Colonic mucosa (tissue), 4 donors: ENCODE measurements at places on chromosomes 3 and 15. TPM values are rescaled to one million over a fixed set of nuclear protein-coding genes. Genes with fewer than 3 reads are reported as not detected.

LMAN1L gene
- total RNA-seq = not detected

HGD gene
- total RNA-seq = 37.6 TPM

TMEM212 gene
- not detected for total RNA-seq

AMIGO3 gene
- total RNA-seq = not detected

ATP13A4 gene
- total RNA-seq = 11.0 TPM

SAMD7 gene
- total RNA-seq = not detected

LINGO1 gene
- 1.1 TPM for total RNA-seq

MTFMT gene
- total RNA-seq = 22.1 TPM

ZIC1 gene
- not detected for total RNA-seq

KNG1 gene
- total RNA-seq = 1.0 TPM

IQCF5 gene
- not detected for total RNA-seq

EIF3J gene
- total RNA-seq = 64.5 TPM

CILP gene
- 8.7 TPM for total RNA-seq

CTXN2 gene
- 0.07 TPM for total RNA-seq

THSD4 gene
- 18.8 TPM for total RNA-seq

IL17RB gene
- 25.7 TPM for total RNA-seq

TMC3 gene
- total RNA-seq = not detected

HESX1 gene
- total RNA-seq = 0.42 TPM

DUOXA2 gene
- total RNA-seq = 48.5 TPM

TNFSF10 gene
- total RNA-seq = 118 TPM

SI gene
- total RNA-seq = 66.1 TPM

CNTN3 gene
- total RNA-seq = 5.3 TPM

GPR176 gene
- total RNA-seq = 2.2 TPM

ARNT2 gene
- total RNA-seq = 1.6 TPM

PODXL2 gene
- total RNA-seq = 12.1 TPM

TUSC7 gene
- total RNA-seq = not detected

GOLGA8T gene
- total RNA-seq = 0.16 TPM

AMOTL2 gene
- 17.8 TPM for total RNA-seq

MUC13 gene
- total RNA-seq = 360 TPM

MYZAP gene
- 12.2 TPM for total RNA-seq

PHC3 gene
- 36.4 TPM for total RNA-seq
